ENCODE measurements at places on chromosomes 7 and 10. TPM values are rescaled to one million over a fixed set of nuclear protein-coding genes. Genes with fewer than 3 reads are reported as not detected.

- no peak for DNase-seq
Observed at GRCh38 chr7:50718311-50718710, 64.4 kb downstream of the GRB10 start.

- DNase-seq, result no peak
Observed at GRCh38 chr7:73721377-73721817, 1.9 kb upstream of the STX1A start.

GRCh38 chr7:87354749-87355148 lies 9.3 kb downstream of the CROT start:
- DNase-seq, result peak; percentile 57

- DNase-seq, result no peak
Observed at GRCh38 chr7:55532150-55532917, 40.0 kb downstream of the VOPP1 start.

DNA sequence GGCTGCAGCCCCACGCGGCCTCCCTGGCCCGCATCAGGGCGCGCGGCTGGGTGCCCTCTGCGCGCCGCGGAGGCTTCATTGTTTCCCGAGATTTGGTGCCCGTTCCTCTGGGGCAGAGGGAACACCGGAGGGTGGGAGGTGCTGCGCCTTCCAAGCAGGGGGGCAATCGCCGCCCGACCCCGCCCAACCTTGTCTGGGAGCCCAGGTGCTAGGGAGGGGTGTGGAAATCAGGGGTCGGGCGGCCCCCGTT lies 1.0 kb upstream of the NRP1 start:
- DNase-seq, result peak; percentile 24

DNA sequence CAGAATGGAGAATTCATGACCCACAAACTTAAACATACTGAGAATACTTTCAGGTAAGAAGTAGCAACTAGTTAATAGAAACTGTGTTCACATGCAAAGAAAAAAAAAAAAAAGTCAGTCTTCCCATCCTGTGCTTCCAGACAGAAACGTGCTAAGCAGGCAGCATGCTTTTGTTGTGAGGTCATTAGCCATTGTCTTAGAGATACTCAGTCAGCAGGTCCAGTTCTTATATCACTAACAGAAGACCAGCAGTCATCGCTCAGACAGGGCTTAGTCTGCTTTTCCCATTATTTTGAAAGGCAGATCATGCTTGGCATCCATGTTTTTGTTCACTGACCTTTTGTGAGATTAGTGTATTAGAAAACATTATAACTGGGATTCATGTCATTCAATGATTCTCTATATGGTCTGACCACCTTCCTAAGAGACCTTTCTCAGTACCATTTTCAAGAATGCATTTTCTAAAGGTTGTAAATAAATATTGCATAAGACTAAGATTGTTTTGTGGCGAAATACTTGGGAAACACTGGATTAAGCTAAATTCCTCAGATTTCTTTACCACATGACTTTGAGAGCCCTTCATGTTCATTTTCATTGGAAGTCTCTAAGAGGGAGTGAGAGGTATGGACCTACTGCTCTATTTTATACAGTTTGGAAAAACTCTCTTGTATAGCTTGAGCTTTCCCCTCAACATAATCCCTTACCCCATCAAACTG lies 45.0 kb upstream of the AGBL3 start:
- peak; percentile 21 for DNase-seq

DNA sequence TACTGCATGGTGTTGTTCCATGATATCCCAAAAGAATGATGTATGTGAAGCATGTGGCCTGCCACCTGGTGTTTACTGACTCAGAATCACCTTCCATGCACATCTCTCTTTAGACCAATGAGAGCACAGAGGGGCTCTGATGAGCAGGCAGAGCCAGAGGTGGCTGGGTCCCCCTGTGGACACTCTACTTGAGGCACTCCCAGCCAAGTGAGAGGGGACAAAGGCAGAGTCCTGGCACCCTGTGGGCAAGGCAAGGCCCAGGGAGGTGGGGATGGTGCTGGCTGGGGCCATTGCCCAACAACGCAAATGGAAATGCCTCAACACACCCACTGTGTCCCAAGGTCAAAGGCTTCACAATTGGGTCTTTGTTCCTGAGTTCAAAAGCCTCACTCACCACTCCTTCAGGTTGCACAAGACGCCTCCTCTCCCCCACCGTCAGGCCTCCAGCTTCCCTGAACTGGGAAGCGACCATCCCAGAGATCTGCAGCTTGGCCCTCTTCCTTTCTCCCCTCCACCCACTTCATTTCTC lies 164.6 kb downstream of the NEURL1 start:
- DNase-seq, result no peak

- no peak for DNase-seq
Observed at GRCh38 chr7:157625973-157626742, 289.4 kb downstream of the DNAJB6 start.

DNA sequence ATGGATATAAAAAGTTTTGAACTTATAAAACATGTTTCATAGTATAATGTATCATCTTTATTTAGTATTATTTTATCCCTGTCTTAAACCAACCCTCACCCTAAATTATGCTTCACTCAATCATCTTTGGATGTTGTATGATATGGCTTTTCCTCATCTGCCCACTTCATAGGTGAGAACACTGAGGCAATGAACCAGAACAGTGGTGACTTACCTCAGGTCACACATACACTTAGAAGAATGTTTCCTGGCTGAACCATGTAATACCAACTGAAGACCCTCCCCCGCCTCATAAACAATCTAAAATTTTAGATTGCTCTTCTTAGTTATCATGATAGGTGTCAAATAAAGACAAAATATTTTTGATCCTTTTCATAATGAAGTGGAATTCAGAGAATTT lies 22.6 kb upstream of the STOX1 start:
- no peak for DNase-seq

- no peak for DNase-seq
Observed at GRCh38 chr7:34747176-34747781, 89.3 kb downstream of the NPSR1 start.

GRCh38 chr7:123662293-123662692 lies 6.6 kb downstream of the LMOD2 start:
- no peak for DNase-seq

- no peak for DNase-seq
Observed at GRCh38 chr10:102157224-102157623, 5.0 kb downstream of the NOLC1 start.

- no peak for DNase-seq
Observed at GRCh38 chr7:24827027-24827426, 69.8 kb upstream of the GSDME start.

DNA sequence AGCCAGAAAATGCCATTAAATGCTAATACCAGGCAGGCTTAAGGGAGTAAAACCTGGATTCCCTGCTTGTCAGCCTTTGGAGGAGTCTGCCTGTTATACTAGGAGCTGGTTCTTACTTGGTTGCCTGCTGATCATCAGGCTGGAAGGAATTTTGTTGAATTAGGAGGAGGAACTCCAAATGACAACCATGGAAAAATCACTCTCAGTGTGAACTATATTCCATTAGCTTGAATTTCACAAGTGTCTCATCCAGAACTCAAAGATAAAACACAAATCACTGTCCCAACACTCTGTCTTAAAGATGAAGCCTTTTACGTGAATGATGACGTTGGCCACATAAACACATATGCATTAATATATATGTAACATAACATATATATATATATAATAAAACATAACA lies 238.9 kb upstream of the PLXDC2 start:
- DNase-seq, result no peak

DNA sequence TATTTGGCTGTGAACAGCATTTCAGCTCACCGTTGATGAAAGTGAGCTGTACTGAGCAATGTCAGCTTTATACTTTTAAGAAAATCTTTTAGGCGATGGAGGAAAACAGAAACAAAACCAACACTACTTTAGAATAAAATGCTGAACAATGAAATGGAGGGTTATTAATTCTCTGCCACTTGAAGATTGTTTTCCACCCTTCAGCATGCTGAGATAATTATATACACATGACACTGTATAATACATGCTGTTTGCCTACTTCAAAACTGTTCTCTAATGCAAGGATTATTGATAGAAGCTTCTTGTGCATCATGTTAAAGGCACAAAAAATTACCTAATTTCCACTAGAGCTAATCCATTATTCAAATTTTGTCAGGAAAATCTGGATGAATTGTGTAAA lies 66.8 kb downstream of the CACNA2D1 start:
- DNase-seq, result no peak

GRCh38 chr10:112658900-112659638 lies 212.1 kb downstream of the VTI1A start:
- DNase-seq, result no peak

GRCh38 chr10:13892001-13892491 lies 305.3 kb downstream of the PRPF18 start:
- DNase-seq, result peak; percentile 44

DNA sequence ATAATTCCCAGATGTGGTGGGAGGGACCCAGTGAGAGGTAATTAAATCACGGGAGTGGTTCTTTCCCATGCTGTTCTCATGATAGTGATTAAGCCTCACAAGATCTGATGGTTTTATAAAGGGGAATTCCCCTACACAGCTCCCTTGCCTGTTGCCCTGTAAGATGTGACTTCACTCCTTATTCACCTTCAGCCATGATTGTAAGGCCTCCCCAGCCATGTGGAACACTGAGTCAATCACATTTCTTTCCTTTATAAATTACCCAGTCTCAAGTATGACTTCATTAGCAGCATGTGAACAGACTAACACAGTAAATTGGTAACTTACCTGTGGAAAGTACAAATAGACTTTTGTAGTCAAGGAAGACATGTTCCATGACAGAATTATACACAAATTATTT lies 55.2 kb downstream of the ZNF716 start:
- DNase-seq, result no peak

- DNase-seq, result no peak
Observed at GRCh38 chr7:155992974-155993373, 180.7 kb upstream of the SHH start.

GRCh38 chr10:12501324-12501723 lies 152.0 kb downstream of the CAMK1D start:
- no peak for DNase-seq

- DNase-seq, result no peak
Observed at GRCh38 chr10:49225218-49225876, 37.2 kb upstream of the TMEM273 start.

DNA sequence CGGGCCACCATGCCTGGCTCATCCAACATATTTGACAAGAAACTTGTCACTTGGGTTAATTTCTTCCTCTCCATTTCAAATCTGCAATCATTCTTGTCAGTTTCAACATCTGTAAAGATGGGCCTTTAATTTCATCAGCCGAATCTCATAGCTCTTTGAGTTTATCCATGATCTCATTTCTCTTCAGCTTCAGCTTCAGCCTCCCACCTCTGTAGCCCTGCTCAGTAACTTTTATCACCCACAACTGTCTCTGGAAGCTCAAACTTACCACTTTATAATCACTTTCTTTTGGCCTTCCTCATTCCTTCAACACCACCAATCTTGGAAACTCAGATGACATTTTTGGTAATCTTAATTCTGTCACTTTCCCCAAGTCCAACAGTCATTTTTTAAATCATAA lies 83.2 kb downstream of the CPED1 start:
- DNase-seq, result no peak

- DNase-seq, result no peak
Observed at GRCh38 chr7:26295015-26295414, 3.4 kb downstream of the SNX10 start.

GRCh38 chr10:101566333-101567164 lies 21.5 kb downstream of the POLL start:
- DNase-seq, result peak; percentile 77

GRCh38 chr10:8156918-8157317 lies 102.4 kb downstream of the GATA3 start:
- DNase-seq, result no peak

The RGR gene
- total RNA-seq, result not detected

The FXYD4 gene
- not detected for total RNA-seq

The LRIT1 gene
- 0.07 TPM for total RNA-seq

The IL6 gene
- not detected for total RNA-seq

The ZPBP gene
- not detected for total RNA-seq

The MRC1 gene
- total RNA-seq, result not detected

The STRIP2 gene
- total RNA-seq, result 7.4 TPM

The FAM13C gene
- total RNA-seq, result 0.94 TPM

The MARVELD1 gene
- 23.7 TPM for total RNA-seq

The C1QL3 gene
- total RNA-seq, result 0.85 TPM

The RPEL1 gene
- total RNA-seq, result not detected

The PCGF6 gene
- 16.6 TPM for total RNA-seq

The FAM221A gene
- 29.9 TPM for total RNA-seq

The CAMK2B gene
- total RNA-seq, result not detected

The PTPN20 gene
- total RNA-seq, result not detected

The HELLS gene
- 776 TPM for total RNA-seq

The GLI3 gene
- total RNA-seq, result 17.0 TPM

The DEPP1 gene
- total RNA-seq, result 0.12 TPM

The SPDYE16 gene
- total RNA-seq, result not detected

The FAM131B gene
- 28.8 TPM for total RNA-seq

All from GM23338 (cell line).